ENCODE measurements at places on chromosomes 12 and 14. TPM values are rescaled to one million over a fixed set of nuclear protein-coding genes. Genes with fewer than 3 reads are reported as not detected.
A peak's percentile ranks its signal among the peaks of the same experiment; 100 is the strongest.

The CCDC175 gene
- 0.27 TPM for total RNA-seq

The BLTP3B gene
- 44.1 TPM for total RNA-seq

The PRKD1 gene
- 3.8 TPM for total RNA-seq

The DICER1 gene
- total RNA-seq, result 74.4 TPM

The NTS gene
- total RNA-seq, result not detected

The STAB2 gene
- total RNA-seq, result 1.9 TPM

DNA sequence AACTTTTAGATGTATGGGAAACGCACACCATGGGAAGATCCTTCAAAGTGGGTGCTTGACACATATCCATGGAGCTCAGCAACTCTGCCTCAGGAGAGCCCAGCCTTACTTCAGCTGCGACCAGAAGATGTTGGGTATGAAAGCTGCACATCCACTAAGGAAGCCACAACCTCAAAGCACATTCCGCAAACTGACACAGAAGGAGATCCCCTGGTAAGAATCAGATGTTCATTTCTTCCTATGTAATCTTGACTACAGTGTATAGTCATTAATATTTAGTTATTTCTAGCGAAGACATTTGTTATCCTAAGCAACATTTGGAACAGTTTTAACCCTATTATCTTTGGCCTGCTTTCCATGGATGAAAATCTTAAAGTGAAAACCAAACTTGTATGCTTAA, 374.2 kb downstream of the NAV3 start:
- DNase-seq, result no peak

DNA sequence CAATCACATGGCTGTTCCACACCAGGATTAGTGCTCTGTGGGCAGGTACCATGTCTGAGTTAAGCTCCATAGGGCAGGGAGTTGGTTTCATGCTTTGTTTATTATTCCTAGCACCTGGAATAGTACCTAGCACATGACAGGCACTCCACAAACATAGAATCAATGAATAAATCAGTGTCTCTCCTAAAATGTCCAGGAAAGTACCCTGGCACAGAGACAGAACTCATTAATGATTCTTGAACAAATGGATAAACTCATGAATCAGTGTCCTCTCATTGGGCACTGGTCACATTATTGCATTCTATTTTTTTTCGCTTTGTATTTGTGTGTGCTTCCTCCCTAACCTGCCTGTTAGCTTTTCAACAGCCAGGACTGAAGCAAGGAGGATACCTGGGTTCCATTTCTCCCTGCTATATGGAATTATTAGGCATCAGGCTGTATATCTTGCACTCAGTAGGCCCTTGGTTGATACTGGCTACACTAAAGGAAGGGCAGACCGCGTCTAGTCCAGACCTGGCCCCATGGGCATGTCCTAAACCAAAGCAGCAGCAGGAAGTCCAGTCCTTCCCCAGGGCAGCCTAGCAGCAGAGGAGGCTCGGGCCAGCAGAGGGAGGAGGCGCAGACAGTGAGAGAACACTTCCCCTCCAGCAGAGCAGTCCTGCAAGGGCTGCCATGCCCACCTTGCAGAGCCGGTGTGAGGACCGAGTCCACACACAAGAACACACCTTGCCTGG, 18.4 kb downstream of the HDAC7 start:
- no peak for DNase-seq

DNA sequence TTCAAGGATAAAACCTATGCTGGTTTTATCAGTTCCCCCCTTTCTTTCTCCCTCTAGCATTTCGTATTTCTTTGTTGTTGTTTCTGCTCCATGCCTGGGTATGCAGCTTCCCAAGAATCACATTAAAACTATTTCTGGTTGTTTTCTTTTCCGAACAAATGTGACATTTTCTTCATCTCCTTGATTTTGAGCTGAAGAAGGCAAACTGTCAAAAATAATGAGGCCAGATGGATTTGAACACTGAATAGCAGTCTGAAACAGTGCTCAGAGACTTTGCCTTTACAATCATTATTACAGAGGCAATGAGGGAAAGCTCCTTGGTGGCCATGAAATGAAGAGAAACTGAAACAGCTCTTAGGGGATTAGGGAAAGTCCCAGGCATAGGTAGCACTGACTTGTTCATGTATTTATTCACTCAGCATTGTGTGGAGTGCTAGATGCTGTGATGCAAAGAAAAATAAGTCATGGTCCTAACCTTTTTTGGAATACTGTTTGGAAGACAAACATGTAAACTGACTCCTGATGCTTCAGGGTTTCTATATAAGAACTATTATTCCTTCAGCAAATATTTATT, 319.5 kb downstream of the FUT8 start:
- no peak for DNase-seq

DNA sequence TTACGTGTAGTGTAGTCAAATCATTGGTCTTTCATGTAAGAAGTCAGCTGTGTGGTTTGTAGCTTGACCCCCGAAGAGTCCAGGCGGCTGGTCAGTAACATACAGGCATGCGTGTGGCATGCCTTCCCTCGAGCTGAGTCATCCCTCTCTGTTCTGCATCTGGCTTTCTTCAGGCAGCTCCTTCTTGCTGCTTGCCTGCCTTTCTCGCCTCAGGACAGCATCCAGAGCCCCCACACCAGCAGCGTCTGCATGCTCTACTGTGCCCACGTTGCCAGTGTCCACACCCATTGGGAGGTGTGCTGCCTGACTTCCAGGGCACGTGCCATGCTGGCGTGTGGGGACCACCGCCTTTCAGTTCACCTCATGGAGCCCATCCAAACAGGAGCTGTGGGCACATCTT, 96.8 kb downstream of the EP400 start:
- no peak for DNase-seq

DNA sequence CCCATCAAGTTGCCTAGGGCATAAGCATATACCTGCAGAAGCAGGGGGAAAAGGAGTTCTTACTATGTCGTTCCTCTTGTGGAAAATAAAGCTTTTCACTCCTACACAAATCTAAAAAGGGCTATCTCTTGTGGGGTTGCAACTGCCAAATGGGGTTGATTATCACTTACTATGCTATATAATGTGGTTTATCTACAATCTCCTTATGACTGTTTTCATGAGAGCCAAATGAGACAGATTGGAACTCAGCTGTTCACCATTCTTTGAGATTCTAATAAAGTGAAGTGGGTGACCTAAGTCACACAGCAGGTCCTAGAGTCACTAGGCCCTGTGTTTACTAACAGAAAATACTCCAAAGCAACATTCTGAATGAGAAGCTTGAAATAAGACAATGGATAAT, 47.7 kb downstream of the CIT start:
- no peak for DNase-seq

- no peak for DNase-seq
Observed at GRCh38 chr12:109811624-109811995, 21.6 kb downstream of the TRPV4 start.

- no peak for DNase-seq
Observed at GRCh38 chr14:77306851-77307496, 13.7 kb downstream of the POMT2 start.

- DNase-seq, result no peak
Observed at GRCh38 chr14:25908277-25909044, 689.4 kb downstream of the NOVA1 start.

DNA sequence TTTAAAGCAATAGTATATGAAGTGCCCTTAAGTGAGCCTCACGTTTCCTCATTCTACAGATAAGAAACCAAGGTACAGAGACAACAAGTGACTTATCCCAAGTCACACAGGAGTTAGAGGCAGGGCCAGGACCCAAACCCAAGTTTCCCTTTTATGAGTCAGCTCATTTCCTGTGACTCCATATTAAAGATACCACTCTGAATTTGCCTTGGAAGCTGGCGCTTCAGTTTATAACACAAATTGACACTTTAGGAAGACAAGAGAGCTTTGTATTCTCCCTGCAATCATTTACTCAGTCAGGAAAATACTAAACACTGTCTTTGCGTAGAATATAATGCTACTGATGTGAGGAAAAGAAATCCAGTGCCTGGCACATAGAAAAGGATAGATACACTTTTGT, 43.2 kb downstream of the MYBPC1 start:
- DNase-seq, result no peak

DNA sequence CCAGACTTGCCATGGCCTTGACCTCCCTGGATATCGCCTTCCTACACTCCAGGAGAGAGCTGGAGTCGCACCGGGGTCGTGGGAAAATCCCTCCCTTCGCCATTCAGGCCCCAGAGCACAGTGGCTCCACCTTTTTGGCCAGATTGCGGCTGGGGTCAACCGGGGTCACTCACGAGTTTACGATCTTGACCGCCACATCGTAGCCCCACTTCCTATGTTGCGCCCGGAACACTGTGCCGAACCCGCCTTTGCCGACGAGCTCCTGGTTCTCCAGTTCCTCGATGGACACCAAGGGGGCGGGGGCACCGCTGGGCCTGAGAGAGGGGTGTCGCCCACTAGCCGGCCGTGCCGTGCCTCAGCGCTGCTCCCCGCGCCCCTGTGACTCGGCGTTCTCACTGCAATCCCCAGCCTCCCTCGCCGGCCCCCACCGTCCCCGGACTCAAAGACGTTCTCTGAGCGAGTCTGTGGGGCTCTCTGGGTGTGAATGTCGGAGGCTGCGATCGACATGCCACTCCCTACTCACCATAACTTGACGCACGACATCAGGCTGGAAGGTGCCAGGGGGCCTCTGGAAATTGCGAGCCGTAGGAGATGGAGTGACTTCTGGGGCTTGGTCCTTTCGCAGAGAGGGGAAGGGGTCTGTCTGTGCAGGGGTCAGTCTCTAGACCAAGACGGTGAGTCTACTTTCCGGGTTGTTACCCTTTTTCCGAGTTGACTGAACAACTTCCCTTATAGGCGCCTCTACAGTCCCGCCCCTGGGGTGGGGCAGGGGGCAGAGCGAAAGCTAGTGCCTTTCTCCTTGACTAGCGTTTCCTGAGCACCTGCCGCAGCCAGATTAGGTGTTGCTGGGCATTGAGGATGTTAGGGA, at the start of gene RIPK3:
RIPK3 (minus strand) TSS at position 708 of the 868 bp plus-strand sequence; CDS start at position 543, 165 bp downstream.
- peak; percentile 87 for DNase-seq

DNA sequence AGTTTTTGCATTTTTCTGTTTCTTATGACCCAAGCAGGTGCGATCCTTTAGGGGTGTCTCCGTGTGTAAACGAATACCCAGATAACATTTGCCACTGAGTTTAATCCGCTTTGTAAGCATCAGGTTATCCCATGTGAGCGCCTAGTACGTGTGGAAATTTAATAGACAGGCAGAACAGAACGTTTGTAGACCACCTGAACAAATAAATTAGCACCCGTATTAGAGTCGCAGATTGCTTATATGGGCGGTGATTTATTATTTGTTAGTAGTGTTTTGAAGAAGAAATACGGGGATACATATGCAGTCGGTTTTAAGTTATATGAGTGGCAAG, 325 bp downstream of the C12orf60 start:
- no peak for DNase-seq

DNA sequence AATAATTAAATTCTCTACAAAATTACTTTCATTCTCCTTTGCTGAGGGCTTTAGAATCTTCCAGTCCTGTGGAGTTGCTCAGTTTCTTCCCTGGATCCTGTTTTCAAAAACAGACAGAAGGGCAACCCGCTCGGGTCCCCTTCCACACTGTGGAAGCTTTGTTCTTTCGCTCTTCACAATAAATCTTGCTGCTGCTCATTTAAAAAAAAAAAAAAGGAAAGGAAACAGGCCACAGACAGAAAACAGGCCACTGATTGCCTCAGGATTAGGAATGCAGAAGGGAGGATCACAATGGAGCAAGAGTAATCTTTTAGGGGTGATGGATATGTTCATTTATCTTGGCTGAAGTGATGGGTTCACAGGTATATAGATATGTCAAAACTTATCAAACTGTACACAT, 29.5 kb upstream of the HIGD1C start:
- DNase-seq, result no peak

- DNase-seq, result no peak
Observed at GRCh38 chr14:67746927-67747326, 45.2 kb downstream of the RDH12 start.

- DNase-seq, result no peak
Observed at GRCh38 chr12:44655846-44656245, 220.3 kb downstream of the NELL2 start.

DNA sequence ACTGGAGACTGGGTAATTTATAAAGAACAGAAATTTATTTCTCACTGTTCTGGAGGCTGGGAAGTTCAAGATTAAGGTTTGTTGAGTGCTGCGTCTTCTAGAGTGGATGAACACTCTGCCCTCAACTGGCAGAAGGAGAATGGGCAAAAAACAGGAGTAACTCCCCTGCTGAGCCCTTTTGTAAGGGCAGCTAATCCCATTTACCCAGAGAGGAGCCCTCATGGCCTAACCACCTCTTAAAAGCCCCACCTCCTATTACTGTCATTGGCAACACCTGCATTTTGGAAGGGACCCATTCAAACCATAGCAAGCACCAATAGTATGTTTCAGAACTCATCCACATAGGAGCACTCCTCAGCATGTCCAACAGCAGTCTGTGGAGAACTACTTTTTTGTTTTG, 47.4 kb downstream of the BORCS5 start:
- DNase-seq, result no peak

DNA sequence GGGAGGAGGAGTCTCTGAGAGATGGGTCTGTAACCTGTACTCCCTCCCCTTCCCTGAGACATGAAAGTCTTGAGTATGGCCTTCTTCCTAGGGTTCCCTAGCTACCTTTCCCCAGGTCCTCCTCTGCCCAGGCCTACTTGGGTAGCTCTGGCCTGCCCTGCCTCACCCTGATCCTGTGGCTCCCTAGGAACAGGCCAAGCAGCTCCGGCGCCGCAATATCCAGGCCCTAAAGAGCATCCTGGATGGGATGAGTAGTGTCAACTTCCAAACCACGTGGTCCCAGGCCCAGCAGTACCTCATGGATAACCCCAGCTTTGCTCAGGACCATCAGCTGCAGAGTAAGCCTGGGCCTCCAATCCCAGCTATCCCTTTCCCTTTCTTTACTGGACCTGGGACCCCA, 12.3 kb downstream of the PRPF40B start:
- no peak for DNase-seq

DNA sequence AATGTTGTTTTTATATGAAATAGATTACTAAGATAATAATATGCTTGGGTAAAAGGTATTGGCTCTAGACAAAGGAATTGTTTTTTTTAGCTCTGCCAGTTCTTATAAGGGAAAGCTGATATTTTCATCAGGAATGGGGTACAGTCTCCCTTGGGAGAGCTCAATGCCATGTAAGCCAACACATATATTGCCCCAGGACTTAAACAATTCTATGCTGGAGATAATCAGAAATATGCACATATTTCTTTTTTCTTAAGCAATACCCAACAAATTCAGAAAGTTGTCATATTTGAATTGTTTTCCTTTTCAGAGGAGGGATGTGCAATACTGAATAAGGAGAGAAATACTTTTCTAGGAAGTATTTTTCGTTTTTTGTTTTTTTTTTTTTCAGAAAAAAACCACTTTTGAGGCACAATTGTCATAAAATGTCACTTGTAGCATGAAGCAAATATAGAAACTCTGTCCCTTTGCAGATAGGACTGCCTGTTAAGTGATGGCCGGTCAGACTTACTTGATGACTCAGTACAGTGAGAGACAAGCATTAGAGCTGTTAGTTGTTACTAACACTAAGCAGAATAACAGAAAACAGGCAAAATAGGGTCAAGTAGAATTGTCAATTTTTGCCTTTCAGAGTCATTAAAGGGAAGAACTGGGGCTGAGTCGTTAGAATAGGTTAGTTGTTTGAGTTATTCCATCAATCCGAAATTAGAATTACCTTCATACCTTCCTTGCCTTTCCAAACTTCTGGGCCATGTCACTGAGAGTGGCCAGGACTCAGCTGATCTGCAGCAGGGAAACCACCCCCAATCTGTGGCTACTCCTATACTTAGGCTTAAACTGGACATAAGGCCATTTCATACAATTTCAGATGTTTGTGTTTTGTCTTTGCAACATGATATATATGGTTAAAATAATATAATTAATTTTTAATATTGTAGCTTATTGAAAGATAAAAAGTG, 168.1 kb downstream of the SLC38A4 start:
- DNase-seq, result no peak
